ENCODE measurements at places on chromosomes 3 and 15.

DNA sequence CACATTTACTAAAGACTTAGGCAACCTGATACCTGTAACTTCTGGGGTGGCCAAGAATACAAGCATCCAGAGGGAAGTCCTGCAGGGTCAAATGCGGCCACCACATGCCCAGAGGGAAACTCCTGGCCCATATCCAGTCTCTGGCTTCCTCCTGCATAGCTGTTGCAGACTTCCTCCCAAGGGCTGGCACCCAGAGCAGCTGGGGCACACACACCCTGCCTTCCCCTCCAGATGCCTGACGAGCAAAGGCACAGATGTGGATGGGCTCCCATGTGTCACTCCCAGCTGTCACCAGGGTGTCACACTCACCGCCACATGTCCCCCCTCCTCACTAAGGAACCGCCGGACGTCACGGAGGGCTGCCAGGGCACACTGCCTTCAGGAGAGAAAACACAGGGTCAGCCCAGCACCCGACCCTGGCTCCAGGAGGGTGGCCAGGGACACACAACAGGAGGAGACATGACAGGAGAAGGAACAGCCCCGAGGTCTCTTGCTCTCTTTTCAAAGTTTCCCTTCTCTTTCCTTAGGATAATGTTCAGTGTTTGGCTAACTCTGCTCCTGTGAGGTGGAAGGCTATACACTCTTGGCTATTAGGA, 13.2 kb downstream of the PFKFB4 start:
- no peak for DNase-seq

- peak; percentile 15 for DNase-seq
Measured at GRCh38 chr15:57751177-57751800, 44.8 kb downstream of the POLR2M start.

GRCh38 chr3:58246148-58247047, 8.8 kb downstream of the ABHD6 start:
- DNase-seq: no peak

DNA sequence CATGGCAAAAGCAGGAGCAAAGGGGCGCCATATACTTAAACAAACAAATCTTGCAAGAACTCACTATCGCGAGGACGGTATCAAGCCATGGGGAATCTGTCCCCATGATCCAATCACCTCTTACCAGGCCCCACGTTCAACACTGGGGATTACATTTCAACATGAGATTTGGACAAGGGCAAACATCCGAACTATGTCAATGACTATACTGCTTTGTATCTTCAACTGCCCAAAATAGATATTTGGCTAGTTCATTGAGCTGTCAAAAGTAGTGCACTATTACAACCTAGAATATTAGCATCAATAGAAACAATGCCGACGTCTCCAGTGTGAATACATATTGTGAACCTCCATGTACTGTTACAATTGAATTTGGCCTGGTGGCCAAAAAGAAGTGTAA, 760.4 kb downstream of the MCTP2 start:
- no peak for DNase-seq

DNA sequence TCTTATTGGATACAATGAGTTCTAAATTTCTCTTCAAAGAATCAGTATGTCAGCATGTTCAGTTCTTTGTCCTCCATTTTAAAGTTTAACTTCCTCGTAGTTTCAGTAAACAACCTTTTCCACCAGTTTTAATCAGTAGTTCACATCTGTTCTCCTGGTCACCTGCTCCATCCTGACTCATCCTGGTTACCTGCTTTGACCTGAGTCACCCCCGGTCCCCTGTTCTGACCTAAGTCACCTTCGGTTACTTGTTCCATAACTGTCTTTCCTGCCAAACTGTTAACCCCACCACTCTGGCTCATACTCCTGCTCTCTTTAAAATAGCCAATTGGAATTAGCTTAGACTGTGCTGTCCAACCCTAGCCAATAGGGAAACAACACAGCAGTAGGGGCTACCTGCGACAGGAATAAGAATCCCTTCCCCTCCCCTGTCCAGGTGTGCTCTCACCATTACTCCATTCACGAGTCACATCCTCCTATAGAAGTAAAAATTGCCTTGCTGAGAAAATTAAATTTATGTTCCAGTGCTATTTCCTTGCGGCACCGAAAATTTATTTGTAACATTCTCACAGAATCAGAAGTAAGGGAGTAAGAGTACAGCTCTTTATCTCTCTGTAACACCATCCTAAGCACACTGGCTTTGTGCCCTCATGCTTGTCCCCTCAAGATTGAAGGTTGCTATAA, 23.8 kb downstream of the TRANK1 start:
- DNase-seq: no peak

- peak; percentile 51 for DNase-seq
Measured at GRCh38 chr3:82133070-82133606, 371.7 kb upstream of the GBE1 start.

Data from endothelial cell (in vitro differentiated cells).